HCEC 1CT (cell line): ENCODE measurements at places on chromosomes 13 and 19.

GRCh38 chr19:32233091-32233490, 112.3 kb upstream of the ZNF507 start:
- DNase-seq: no peak

DNA sequence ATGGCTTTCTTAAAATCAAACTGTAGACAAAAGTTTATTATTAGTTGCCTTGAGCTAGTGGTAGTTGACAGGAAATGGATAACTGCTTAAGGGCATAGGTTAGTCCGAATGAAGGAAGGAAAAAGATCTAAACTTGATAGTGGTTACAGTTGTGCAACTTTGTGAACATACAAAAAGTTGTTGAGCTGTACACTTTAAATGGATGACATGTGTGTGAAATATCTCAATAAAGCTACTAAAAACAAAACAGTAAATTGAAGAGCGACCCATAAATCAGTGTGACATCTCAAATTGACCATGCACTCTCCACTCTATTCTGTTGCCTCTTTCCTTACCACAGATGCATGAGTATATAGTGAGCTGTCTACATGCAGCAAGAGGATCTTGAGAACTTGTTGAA, 1757.8 kb downstream of the PCDH9 start:
- no peak for DNase-seq

DNA sequence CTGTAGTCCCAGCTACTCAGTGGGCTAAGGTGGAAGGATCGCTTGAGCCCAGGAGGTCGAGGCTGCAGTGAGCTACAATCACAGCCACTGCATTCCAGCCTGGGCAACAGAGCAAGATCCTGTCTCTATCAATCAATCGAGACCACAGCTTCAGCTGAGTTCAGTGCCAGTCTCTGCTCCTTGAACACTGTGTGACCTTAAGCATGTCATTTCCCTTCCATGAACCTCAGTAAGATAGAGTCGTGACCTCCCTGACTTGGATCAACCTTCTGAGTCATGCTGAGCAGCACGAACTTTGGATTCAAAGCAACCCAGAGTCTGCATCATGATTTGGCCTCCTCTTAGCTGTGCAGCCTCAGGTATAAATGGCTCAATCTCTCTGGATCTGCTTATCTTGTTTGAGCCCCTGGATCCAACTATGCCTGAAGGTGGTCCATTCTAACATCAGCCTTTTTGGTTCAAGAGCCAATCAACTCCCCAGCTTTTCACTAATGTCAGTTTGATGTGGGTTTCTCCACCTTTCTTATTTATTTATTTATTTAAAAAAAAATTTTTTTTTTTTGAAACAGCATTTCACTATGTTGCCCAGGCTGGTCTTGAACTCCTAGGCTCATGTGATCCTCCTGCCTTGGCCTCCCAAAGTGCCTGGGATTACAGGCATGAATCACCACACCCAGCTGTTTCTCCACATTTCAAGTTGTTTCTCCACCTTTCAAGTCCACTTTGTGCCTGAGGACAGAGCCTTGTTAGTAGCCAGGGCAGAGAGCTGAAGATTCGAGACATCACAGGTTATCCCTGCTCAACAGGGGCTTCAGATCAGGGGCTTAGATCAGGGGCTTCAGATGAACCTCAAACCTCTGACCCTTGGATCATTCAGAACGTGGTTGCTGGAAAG, 26.4 kb downstream of the PTPRS start:
- peak; percentile 53 for DNase-seq

DNA sequence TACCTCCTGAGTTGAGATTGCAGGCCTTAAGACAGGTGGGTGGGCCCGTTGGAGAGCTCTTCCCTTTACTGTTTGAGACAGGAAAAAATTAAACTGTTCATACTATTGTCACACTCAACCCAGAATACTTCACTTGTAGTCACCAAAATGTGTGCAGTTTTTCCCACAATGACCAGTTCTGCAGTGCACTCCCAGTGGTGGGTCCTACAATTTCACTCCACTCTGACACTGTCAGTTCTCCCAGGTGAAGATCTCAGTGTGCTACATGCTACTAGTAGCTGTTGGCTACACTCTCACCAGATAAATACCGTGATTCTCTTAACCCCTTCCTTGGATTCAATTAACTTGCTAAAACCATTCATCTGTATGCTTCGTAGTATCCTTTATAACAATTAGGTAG, 2.9 kb downstream of the ZNF665 start:
- no peak for DNase-seq

GRCh38 chr13:31998131-31998530, 33.4 kb upstream of the FRY start:
- no peak for DNase-seq

GRCh38 chr13:35140831-35141230, 198.8 kb downstream of the NBEA start:
- no peak for DNase-seq

- DNase-seq: peak; percentile 93
These were observed 276.4 kb downstream of the KLF5 start for GRCh38 chr13:73335210-73335609.

DNA sequence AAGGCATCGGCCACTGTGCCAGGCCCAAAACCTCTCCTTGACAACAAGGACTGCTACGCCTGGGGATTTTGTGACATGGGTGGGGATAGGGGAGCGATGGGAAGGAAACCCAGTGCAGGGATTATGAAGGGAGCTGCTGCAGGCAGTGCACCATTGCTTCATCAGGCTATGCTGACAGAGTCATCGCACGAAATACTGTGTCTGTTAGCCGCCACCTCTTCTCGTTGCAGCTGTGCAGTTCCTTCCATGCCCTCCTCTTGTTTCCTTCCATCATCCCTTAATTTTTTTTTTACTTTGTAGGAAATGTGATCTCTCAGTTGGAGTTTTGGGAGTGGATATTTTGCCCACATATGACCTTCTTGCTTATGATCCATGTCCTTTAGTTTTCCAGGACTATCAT, 178.7 kb downstream of the RFC3 start:
- no peak for DNase-seq

GRCh38 chr13:113405481-113406300, 41.8 kb upstream of the GRTP1 start:
- no peak for DNase-seq

DNA sequence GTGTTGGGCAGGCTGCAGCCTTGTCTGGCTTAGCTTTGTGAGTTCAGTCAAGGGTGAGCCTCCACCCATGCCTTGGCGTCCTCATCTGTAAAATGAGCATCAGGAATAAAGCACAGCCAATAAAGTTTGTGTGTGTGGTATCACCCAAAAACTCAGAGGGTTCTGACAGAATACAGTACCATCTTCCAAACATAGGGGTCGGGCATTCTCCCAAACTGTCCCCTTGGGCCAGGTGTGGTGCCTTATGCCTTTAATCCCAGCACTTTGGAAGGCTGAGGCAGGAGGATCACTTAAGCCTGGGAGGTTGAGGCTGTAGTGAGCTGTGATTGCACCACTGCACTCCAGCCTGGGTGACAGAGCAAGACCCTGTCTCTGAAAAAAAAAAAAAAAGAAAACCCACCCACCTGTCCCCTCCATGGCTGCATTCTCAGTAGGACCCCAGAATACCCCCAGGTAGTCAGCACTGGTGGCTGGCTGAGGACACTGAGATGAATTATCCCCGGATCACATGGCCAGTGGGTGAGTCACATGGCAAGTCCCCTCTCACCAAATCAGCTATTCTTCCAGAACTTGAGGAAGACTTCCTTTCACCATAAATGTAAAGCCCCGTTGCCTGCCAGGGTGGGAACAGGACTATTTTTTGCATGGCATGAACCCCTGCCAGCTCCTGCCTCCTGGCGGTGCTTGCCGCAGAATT, 18.6 kb downstream of the POP4 start:
- DNase-seq: no peak

DNA sequence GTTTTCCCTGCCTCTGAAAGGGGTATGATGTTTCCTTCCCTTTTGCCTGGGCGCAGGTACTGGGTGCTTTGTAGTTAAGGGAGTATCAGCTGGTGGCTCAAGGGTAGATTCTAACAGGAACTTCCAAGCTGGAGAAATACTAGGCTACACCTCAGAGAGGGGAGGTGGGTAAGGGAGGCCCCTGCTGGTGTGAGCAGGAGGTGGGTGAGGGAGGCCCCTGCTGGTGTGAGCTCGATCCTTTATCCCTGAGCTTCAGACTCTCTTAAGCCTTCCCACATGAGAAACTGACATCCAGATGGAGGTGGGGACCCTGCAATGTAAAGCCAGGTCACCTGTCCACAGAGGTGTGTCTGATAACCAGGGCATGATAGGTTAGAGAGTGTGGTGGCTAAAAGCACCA, 32.1 kb downstream of the CYP2B6 start:
- no peak for DNase-seq

DNA sequence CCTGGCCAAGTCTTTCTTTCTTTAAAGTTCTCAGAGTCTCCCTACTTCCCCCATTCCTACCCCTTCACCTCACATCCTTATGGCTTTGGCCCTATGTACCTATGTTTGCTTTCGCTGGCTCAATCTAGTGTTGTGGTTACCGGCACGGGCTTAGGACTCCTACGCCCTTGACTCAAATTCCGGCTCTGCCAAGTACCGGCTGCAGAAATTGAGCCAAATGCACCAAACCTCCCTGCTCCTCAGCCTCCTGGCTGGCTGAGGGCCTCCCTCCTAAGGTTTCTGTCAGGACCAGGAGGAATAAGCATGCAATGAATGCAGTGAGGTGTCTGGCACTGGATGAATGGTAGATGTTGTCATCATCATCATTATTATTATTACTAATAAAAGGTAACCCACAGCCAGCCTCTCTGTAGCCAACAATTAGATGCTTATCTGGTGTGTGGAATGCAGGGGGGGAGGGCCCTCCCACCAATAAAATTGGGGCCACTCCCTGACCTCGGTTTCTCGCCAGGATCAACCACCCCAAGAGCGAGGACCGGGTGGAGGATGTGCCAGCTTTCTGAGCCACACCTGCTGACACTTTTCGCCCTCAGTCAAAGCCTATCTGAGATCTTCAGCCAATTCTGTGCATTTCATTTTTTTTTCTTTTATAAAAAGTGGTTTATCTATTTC, 20.7 kb downstream of the KLK5 start:
- no peak for DNase-seq

DNA sequence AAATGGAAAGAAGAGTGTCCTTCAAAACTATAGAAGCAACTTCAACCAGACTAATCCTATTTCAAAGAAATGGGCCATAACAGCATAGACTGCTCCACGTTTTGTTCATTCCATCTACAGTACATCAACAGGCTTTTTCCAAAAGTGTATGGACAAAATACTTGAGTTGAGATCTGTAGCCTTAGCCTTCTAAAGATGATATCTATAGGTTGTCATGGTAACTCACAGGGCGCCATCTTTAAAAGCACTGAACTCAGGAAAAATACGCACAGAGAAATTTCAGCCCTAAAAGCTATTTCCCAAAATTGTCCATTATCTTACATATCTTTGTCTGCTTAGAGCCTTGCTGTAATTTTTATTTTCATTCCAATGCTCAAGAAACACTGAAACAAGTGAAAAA, 439.4 kb upstream of the NBEA start:
- DNase-seq: no peak

- no peak for DNase-seq
These were observed 267.1 kb upstream of the TMTC4 start for GRCh38 chr13:100941377-100942368.

DNA sequence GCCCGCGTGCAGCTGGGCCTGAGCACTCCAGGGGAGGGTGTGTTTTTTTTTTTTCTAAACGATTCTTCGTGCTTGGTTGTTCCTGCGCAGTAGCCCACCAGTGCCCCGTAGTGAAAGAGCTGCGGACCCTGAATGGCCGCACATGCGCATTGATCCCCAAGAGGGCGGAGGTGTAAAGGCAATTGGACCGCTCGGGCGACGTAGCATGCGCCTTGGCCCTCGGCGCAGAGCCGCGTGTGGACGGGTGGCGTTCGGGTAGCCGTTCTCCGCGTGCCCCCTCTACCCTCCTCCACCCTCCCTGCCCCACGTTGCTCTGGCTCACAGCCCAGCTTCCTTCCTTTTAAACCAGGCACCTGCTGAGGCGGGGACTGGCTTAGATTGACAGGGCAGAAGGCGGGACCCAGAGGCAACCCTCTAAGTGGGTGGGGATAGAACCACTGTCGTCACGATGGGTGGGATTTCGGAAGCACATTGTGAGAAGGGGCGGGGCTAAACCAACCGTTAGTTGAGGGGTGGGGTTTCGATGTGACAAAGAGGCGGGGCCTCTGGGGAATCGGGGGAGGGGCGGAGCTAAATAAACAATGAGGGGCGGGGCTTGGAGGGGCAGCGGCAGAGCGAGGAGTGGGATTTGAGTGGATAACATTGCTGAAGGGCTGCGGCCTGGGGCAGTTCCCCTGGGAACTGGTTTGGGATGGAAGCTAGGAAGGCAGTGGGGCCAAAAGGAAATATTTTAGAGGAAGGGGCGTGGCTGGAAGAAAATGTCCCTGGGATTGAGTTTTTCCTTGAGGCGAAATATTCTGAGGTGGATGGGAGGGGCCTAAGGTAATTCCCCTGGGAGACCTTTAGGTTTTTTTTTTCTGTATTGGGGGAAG, 543 bp upstream of the NUP62 start:
- DNase-seq: peak; percentile 96

DNA sequence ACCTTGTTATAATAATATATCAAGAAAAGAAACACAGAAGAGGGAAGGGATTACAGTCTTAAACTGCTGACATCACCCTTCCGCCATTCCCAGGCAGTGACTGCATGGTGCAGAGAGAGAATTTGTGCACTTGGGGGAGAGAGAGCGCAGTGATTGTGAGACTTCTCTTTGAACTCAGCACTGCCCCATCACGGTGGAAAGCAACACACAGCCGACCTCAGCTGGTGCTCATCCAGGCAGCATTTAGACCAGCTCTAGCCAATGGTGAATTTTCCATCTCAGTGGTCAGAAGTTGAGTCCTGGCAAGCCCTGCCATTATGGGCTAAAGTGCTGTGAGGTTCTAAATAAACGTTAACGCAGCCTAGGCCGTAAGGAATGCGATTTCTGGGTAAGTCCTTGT, 1681.5 kb downstream of the EFNB2 start:
- no peak for DNase-seq

DNA sequence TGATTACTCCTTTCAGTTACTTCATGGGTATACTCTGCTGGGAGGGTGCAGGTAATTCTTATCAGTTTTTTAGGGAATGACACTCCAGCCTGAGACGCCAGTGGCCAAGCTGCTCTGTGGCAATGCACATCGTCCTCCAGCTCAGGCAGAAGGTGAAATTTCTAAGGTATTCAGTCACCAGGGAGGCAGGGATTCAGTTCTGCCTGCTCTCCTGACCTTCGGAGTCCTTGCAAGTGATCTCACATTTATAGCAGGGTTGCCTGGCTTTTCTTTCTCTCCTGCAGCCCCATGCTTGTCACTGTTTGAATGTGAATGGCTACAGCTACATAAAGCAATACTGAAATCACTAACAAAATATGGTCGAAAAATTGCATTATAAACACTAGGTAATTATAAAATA, 1447.5 kb downstream of the EFNB2 start:
- no peak for DNase-seq

- no peak for DNase-seq
These were observed 36.6 kb downstream of the USP12 start for GRCh38 chr13:27135023-27135422.

GRCh38 chr19:8321067-8321985, at the start of the genes NDUFA7 and RPS28:
NDUFA7 (minus strand) TSS chr19:8321375; CDS start chr19:8321358, 17 bp downstream.
RPS28 (plus strand) TSS chr19:8321496; CDS start chr19:8321531, 35 bp downstream.
- peak; percentile 95 for DNase-seq

DNA sequence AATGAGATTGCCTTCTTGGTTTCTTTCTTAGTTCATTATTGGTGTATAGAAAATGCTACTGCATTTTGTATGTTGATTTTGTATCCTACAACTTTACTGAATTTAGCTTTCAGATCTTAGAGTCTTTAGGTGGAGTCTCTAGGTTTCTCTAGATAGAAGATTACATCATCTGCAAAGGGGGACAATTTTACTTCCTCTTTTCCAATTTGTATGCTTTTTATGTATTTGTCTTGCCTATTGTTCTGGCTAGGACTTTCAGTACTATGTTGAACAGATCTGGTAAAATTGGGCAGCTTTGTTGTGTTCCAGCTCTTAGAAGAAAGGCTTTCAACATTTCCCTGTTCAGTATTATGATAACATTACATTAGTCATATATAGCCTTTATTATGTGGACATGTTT, 101.0 kb upstream of the SPRY2 start:
- no peak for DNase-seq
